Stimulated activated CD4-positive, alpha-beta T cell treated with anti-CD3 and anti-CD28 coated beads, Interleukin-1b, Interleukin-23, amount 100 ng/mL, for 24 hours (primary cell): ENCODE measurements at places on chromosomes 6 and 20.

DNA sequence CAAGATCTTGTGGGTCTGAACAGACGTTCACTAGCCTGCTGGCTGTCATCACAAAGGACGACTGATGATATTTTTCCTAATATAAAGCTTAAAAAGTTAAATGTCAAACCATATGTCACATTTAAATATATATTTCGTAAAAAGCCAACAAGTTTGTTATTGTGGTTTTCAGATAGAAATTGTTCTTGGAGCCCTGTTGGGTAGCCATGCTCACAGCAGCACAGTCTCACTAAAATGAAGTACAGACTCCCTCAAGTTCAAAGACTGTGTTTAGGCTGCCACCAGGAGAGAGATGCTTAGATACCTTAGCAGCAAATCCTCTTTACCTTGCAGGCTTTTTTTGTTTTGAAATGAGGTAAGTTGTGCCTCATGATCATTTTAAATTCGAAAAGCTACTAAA is 17.8 kb downstream of the EEF1E1 start:
- no peak for DNase-seq

- DNase-seq: no peak
Observed at GRCh38 chr6:108712946-108713345, 135.3 kb upstream of the ARMC2 start.

DNA sequence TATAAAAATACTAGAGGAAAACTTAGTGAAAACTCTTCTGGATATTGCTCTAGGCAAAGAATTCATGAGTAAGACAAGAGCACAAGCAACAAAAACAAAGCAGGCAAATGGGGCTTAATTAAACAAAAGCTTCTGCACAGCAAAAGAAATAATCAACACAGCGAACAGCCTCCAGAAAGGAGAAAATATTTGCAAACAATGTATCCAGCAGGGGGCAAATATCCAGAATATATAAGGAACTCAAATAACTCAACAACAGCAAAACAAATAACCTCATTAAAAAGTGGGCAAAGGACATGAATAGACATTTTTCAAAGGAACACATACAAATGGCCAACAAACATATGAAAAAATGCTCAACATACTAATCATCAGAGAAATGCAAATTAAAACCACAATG is 17.1 kb upstream of the HECA start:
- DNase-seq: no peak

DNA sequence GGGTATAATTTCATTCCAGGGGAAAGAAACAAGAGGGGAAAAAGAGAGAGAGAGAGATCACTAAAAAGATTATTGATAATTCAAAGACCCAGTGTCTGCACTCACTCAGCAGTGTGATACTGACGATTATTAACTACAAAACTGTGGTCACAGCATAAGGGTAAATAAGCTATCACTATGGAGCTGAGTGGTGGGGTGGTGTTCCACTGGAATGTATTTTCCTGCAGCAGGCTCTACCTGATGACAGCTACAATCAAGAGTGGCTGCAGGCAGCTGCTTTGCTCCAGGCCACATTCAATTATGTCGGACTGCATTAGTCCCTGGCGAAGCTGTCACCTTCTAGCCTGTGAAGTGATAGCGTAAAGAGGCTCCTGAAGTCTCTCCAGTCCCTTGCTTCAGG is 122.2 kb upstream of the TFAP2D start:
- DNase-seq: no peak

GRCh38 chr20:63553933-63554290 is at the start of gene FNDC11:
Gene FNDC11, plus strand, starts transcription at chr20:63554159. Its CDS starts 1,505 bp downstream, at chr20:63555664.
- DNase-seq: no peak

- no peak for DNase-seq
Observed at GRCh38 chr6:92541448-92542060, 877.8 kb downstream of the EPHA7 start.

DNA sequence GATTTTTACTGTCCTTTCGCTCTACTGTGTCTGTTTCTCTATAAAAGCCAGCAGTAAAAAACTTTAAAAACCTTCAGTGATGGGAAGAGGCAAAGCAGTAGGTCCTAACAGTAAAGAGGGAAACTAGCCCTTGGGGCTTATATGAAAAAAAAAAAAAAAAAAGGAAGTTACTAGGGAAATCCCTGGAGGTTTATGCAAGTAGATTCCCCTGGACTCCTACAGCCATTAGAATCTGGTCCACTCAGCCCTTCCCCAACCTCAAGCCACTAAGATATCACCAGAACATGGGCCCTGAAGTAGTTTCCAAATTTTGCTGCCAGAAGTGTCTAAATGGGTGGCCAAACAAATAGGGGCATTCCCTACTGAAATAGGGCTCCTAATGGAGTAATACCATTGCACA is 70.5 kb upstream of the HINT3 start:
- no peak for DNase-seq

- DNase-seq: no peak
Observed at GRCh38 chr20:21820688-21821087, 115.2 kb downstream of the PAX1 start.
